Type B pancreatic cell (in vitro differentiated cells): ENCODE measurements at places on chromosomes 2 and 18. TPM values are rescaled to one million over a fixed set of nuclear protein-coding genes. Genes with fewer than 3 reads are reported as not detected.

- peaks cover 19% of the 10 kb centered on the region for H3K4me1 ChIP-seq
- H3K27me3 ChIP-seq: no peaks in the 10 kb centered on the region
Observed at GRCh38 chr18:33584548-33585430, 6.8 kb downstream of the ASXL3 start.

GRCh38 chr2:80073134-80073561 is 231.4 kb downstream of the LRRTM1 start:
- no peak for DNase-seq
- no peak overlapping the region for H3K27ac ChIP-seq
- no peaks in the 10 kb centered on the region for H3K36me3 ChIP-seq
- peaks cover 5% of the 10 kb centered on the region for H3K4me1 ChIP-seq

DNA sequence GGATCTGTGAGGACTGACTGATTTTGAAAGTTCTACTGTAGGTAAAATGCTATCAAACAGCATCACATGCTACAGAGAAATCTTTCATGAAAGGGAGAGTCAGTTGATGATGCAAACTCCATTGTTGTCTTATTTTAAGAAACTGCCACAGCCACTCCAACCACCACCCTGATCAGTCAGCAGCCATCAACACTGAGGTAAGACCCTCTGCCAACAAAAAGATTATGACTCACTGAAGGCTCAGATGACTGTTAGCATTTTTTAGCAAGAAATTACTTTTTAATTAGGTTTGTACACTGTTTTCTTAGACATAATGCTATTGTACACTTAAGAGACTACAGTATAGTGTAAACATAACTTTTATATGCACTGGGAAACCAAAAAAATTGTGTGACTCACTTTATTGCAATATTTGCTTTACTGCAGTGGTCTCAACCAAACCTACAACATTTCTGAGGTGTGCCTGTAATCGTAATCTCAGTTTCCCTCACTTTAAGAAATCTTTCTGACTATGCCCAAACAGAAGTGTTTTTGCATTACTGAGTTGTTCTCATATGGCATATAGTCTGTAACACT is 42.8 kb downstream of the METTL8 start:
- H3K4me3 ChIP-seq: no peak overlapping the region
- H3K27ac ChIP-seq: no peak overlapping the region
- peaks cover 4% of the 10 kb centered on the region for H3K36me3 ChIP-seq
- H3K4me1 ChIP-seq: peaks cover under 1% of the 10 kb centered on the region
- no peak for DNase-seq

DNA sequence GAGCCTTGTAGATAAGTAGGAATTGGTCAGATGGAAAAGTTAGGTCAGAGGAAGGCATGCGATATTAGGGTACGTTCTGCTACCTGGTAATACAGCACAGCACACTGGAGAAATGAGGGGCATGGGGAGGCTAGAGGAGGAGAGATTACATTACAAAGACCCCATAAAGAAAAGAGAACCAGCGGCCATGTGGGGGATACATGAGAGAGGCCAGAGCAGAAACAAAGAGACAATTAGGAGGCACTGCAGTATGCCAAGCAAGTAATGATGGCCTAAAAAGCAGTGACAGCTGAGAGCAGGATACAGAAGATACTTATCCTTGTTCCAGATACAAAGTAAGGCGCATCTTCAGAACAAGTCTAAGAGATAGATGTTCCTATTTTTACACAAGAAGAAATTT is 40.0 kb downstream of the TXNL1 start:
- no peak for DNase-seq
- no peaks in the 10 kb centered on the region for H3K27me3 ChIP-seq
- no peaks in the 10 kb centered on the region for H3K36me3 ChIP-seq
- no peak overlapping the region for H3K27ac ChIP-seq
- H3K4me3 ChIP-seq: no peak overlapping the region

DNA sequence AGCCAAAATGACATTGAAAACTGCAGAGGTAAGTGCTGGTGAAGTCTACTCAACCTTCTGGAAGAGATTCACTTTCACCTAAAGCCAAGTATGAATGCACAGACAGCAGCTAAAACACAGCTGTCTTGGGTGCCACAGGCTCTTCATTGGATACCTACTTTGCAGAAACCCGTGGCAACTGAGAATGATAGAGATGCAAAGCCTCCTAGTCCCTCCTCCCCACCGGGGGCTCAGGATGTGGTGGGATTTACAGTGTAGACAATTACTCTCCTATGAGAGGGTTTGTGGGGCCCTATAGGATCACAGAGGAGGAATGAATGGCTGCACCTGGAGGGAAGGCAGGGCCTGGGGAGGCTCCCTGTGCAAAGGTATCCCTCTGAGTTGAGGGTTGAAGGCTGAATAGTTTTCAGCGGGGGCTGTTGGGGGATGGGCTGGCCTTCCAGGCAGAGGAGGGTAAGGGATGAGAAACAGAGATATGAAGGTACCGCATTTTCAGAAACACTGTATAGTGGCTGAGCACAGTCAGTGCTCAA is 131.6 kb downstream of the RNF144A start:
- no peak for DNase-seq
- no peaks in the 10 kb centered on the region for H3K27me3 ChIP-seq
- peaks cover 9% of the 10 kb centered on the region for H3K4me1 ChIP-seq
- H3K27ac ChIP-seq: no peak overlapping the region
- H3K36me3 ChIP-seq: peaks cover 21% of the 10 kb centered on the region
- H3K4me3 ChIP-seq: no peak overlapping the region

- H3K27me3 ChIP-seq: no peaks in the 10 kb centered on the region
- H3K36me3 ChIP-seq: peaks cover 31% of the 10 kb centered on the region
- H3K4me1 ChIP-seq: no peaks in the 10 kb centered on the region
Observed at GRCh38 chr2:233267516-233268245, 16.2 kb downstream of the ATG16L1 start.

GRCh38 chr2:222796413-222797103 is 64.3 kb upstream of the ACSL3 start:
- no peaks in the 10 kb centered on the region for H3K36me3 ChIP-seq
- H3K4me1 ChIP-seq: peaks cover 27% of the 10 kb centered on the region
- H3K4me3 ChIP-seq: no peak overlapping the region

DNA sequence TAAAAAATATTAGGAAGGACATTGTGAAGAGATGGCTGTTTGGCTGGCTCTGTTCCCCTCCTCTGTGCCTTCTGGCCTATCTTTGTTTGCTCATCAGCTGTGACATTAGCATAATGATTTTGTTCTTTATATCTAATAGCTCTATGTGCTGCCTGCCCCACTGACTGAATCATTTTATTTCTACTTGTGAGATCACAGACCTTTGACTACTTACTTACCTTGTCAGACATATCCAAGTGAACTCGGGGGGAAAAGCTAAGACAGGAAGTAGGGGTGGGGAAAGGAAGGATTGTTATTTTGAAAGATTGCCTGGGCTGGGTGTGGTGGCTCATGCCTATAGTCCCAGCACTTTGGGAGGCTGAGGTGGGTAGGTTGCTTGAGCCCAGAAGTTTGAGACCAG is 104.2 kb downstream of the ASAP2 start:
- no peak overlapping the region for H3K4me3 ChIP-seq
- no peak for DNase-seq
- no peaks in the 10 kb centered on the region for H3K27me3 ChIP-seq
- H3K27ac ChIP-seq: peak overlapping the region; percentile 59
- peaks cover 33% of the 10 kb centered on the region for H3K4me1 ChIP-seq
- H3K36me3 ChIP-seq: peaks cover 9% of the 10 kb centered on the region

DNA sequence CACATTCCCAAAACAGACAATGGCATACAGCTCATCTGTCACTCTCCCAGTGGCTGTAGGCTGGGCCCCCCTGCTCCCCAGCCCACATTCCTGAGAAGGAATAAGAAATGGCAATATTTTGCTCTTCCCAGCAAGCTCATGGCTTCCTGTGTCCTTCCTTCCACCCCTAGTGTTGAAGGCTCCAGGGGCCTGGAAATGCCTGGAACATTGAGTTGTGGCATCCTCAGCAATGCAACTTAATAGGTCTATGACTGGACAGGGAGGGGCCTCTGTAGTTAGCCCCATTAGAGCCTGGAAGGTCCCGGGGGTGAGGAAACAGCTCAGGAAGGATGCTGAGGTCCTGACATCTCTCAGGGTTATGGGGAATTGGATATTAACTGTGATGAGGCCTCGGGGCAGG is 3.3 kb downstream of the KIF3C start:
- peaks cover 24% of the 10 kb centered on the region for H3K36me3 ChIP-seq
- no peak for DNase-seq
- H3K4me3 ChIP-seq: peak overlapping the region; percentile 58
- no peaks in the 10 kb centered on the region for H3K27me3 ChIP-seq

GRCh38 chr2:236875906-236876505 is 209.7 kb upstream of the COPS8 start:
- H3K4me3 ChIP-seq: no peak overlapping the region
- H3K27me3 ChIP-seq: peaks cover 3% of the 10 kb centered on the region

DNA sequence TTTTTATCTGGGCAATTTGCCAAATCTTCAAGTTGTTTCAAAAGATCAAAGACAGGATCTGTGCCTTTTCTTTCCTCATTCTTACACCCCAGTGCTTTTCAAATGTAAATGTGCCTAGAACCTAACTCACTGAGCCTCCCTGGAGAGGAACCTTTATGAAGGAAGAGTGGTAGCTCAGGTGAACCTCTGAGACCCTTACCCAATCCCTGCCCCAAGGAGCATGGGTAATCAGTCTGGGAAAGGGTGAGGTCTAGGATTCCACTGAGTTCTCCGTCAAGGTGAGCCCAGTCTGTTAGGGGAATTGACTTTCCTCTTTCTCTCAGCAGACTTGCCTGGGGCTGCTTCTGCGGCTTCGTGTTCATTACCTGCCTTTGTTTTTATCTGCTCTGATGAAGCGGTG is 88.1 kb upstream of the MAP4K4 start:
- H3K4me3 ChIP-seq: no peak overlapping the region
- H3K27ac ChIP-seq: no peak overlapping the region
- H3K4me1 ChIP-seq: no peaks in the 10 kb centered on the region
- no peaks in the 10 kb centered on the region for H3K36me3 ChIP-seq
- no peak for DNase-seq

GRCh38 chr2:104831742-104832141 is 22.2 kb upstream of the POU3F3 start:
- DNase-seq: no peak
- H3K36me3 ChIP-seq: no peaks in the 10 kb centered on the region
- no peaks in the 10 kb centered on the region for H3K4me1 ChIP-seq
- H3K27ac ChIP-seq: no peak overlapping the region

GRCh38 chr2:73307720-73308119 is 14.4 kb upstream of the EGR4 start:
- no peak overlapping the region for H3K27ac ChIP-seq
- peaks cover 70% of the 10 kb centered on the region for H3K27me3 ChIP-seq
- H3K4me3 ChIP-seq: no peak overlapping the region
- DNase-seq: no peak
- H3K4me1 ChIP-seq: no peaks in the 10 kb centered on the region

DNA sequence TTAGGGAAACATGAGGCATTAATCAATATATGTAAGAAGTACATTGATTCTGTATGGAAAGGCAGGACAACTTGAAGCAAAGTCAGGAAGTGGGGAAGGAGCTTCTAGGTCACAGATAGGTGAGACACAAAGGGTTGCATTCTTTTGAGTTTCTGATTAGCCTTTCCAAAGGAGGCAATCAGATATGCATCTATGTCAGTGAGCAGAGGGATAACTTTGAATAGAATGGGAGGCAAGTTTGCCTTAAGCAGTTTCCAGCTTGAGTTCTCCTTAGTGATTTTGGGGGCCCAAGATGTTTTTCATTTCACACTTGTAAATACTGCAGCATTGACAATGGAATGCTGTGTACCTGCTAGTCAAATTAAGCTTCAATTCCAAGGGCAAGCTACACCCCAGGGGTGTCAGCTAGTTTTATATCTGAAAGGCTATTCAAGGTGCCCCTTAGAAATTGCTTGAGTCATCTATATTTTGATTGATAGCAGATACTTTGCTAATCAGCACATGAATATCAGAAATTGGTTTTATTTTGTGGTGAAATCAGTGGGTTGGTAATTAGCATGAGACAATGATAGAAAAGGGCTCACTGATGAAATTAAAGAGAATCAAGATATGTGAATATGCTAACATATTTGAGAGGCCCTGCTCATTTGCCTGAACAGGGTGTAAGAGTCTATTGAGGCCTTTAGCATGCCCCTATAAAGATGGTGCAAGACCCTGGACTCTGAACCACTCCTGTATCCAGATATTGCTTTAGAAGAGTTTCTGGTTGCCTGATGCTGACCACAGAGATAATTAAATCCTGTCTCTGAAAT is 131.5 kb downstream of the TMEM17 start:
- peaks cover 15% of the 10 kb centered on the region for H3K4me1 ChIP-seq
- no peak overlapping the region for H3K4me3 ChIP-seq
- no peak overlapping the region for H3K27ac ChIP-seq
- no peaks in the 10 kb centered on the region for H3K27me3 ChIP-seq

GRCh38 chr2:128262315-128263253 is 56.1 kb downstream of the HS6ST1 start:
- no peak overlapping the region for H3K4me3 ChIP-seq
- no peak for DNase-seq
- H3K27ac ChIP-seq: peak overlapping the region; percentile 9
- H3K4me1 ChIP-seq: peaks cover 10% of the 10 kb centered on the region

GRCh38 chr2:64273524-64274398 is 129.5 kb upstream of the PELI1 start:
- no peak overlapping the region for H3K4me3 ChIP-seq
- peak overlapping the region; percentile 43 for H3K27ac ChIP-seq
- peaks cover 31% of the 10 kb centered on the region for H3K4me1 ChIP-seq
- no peaks in the 10 kb centered on the region for H3K36me3 ChIP-seq
- DNase-seq: no peak
- no peaks in the 10 kb centered on the region for H3K27me3 ChIP-seq

DNA sequence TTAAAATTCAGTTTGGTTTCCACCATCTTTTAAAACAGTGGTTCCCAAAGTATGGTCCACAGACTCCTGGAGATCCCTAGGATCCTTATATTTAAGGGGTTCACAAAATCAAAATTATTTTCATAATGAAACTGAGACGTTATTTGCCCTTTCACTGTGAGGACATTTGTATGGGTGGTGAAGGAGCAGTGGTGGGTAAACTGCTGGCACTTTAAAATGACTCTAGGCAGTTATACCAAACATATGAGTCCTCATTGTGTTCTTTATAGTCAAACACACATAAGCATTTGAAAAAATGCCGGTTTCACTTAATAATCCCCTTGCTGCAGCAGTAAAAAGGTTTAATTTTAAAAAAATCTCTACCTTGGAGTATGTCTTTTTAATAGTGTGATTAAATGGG is 7.2 kb downstream of the SMAD4 start:
- H3K27me3 ChIP-seq: no peaks in the 10 kb centered on the region
- peaks cover 55% of the 10 kb centered on the region for H3K4me1 ChIP-seq
- H3K27ac ChIP-seq: peak overlapping the region; percentile 62
- H3K4me3 ChIP-seq: no peak overlapping the region
- peaks cover 10% of the 10 kb centered on the region for H3K36me3 ChIP-seq

DNA sequence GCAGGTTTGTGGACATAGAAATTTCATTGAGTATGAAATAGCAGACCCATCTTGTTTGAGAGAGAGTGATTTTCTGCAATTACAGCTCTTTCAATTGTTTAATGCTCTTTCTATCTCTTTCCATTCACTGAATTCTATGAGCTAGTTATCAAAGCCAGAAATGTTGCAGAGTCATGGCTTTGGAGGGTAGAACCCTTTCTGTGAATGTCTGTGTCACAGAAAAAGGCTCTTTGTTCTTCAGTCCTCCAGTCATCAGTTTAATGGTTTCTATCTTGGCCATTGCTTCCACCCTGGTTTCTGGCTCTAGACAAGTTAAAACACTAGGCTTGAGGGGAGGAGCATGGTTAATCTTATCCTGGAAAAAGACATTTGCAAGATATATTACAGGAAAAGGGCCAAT is 655.0 kb downstream of the STK39 start:
- no peak for DNase-seq
- no peak overlapping the region for H3K27ac ChIP-seq
- H3K4me1 ChIP-seq: peaks cover 6% of the 10 kb centered on the region
- no peaks in the 10 kb centered on the region for H3K36me3 ChIP-seq

Gene UGT1A8
- total RNA-seq: 0.17 TPM in 1 of 2 replicates, not detected in the other

Gene SCG2
- total RNA-seq: 75.1 and 347 TPM in 2 replicates

Gene CNTNAP5
- 3.3 and 5.0 TPM in 2 replicates for total RNA-seq

Gene MYO1B
- 46.7 and 67.7 TPM in 2 replicates for total RNA-seq

Gene SH3BP4
- total RNA-seq: 42.6 and 49.5 TPM in 2 replicates

Gene CYRIA
- 6.5 and 28.2 TPM in 2 replicates for total RNA-seq
